ENCODE measurements at places on chromosomes 3 and 15. TPM values are rescaled to one million over a fixed set of nuclear protein-coding genes. Genes with fewer than 3 reads are reported as not detected.

- DNase-seq: no peak
Measured at GRCh38 chr3:89571707-89572106, 464.3 kb downstream of the EPHA3 start.

DNA sequence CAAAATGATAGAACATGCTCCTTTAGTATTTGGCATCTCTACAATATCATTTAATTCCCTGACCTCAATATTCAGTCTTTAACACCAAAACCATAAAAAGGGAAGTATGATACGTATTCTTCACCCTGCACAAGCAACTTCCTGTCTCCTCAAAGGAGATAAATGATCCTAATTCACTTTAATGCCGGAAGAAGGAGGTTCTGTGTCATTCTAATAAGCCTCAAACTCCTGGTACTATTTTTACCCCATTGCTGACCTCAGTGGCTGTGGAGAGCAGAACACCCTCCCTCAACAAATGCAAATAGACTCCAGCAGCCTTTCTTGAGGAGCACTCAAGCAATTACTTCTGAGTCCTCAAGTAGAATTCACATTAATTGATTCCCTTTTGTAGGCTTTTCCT is 173.3 kb downstream of the TMEM108 start:
- no peak for DNase-seq

DNA sequence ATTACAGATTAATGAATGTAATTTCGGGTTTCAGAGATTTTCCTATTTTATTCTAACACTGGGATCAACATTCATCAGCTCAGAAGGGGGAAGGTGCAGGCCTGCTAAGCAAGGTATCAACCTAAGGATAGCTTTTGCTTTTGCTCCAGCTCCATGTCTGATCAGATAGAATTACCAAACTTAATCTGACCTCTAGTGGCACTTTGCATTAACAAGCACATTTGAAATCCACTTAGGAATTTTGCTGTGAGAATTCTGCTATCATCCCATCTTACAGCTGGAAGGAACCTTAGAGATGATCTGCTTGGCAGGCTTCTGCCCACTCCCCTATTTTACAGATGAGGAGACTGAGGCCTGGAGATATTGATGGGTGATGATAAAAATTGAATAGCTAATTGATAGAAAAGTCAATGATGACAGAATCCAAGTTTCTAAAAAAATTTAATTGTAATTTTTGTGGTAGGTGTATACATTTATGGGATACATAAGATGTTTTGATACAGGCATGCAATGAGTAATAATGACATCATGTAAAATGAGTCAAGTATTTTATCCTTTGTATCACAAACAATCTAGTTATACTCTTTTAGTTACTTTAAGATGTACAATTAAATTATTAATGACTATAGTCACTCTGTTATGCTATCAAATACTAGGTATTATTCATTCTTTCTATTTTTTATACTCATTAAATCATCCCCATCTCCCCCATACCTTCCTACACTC is 209.2 kb upstream of the ZPLD1 start:
- peak; percentile 77 for DNase-seq

DNA sequence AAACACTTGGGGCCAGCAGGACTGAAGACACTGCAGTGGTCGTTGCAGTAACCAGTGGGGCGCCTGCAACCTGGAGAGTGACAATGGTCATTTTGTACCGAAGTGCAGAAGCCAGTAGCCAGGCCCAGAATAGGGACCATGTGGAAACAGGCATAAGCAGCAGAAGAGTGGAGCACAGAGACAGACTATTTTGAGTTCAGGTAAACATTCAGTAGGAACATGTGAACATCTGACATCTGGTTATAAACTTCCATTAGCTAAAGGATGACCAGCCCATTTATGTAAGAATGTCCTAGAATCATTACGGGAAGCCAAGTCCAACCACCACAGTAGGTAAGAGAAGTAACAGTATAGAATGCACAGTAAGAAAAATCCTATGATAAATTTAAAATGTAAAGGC is 32.4 kb upstream of the TKT start:
- no peak for DNase-seq

DNA sequence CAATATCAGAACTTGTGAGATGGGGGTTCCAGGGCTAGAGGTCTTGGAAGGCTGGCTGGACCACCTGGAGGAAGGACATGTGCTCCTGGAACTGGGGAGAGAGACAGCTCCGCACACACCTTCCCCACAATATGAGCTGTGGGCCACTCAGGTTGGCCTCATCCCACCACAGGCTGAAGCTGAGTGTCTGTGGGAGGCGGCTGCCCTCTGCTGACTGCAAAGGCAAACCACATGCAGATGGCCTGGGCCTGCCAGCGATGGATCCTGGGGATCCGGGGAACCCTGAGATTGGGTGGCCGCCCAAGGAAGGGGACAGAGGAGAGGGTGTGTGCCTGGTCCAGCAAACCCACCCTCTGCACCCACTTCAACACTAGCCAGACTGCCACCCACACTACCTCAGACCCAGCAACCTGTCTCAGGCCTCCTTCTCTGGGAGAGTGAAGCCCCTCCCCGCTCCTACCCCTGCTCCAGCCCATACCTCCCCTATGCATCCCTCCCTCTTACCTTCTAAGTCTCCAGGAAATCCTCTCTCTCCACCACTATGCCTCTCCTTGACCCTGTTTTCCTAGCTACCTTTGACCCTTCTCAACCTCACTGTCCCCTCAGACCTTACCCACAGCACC is 44.8 kb downstream of the CYP11A1 start:
- peak; percentile 58 for DNase-seq

DNA sequence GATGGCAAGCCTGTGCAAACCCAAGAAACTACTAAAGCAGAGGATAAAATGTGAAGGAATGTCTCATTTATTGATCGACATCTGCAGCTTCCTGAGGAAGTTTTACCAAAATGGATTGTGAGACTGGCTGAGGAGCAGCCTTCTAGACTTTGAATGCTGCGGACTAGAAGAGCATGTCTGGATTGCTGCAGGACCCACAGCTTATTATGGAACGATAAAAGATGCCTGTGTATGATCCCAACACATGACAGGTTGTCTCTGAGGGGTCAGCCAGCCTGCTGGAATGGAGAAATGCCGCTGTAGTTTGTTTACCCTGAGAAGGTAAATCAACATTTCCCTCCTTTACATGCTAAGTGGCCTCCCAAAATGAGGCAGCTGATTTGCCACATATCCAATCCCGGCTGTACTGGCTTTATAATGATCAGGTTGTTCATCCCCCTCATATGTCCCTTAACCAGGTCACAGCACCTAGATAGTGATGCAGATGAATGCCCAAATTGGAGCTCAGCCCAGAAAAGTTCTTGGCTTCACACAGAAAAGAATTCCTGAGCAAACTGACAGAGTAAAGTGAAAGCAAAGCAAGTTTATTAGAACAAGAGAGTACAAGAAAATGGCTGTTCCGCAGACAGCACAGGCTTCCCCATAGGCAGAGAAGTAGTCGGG is 63.9 kb downstream of the IL12A start:
- no peak for DNase-seq

GRCh38 chr3:25747033-25747432 is 36.2 kb downstream of the NGLY1 start:
- no peak for DNase-seq

- no peak for DNase-seq
Measured at GRCh38 chr15:96564546-96564945, 234.0 kb downstream of the NR2F2 start.

DNA sequence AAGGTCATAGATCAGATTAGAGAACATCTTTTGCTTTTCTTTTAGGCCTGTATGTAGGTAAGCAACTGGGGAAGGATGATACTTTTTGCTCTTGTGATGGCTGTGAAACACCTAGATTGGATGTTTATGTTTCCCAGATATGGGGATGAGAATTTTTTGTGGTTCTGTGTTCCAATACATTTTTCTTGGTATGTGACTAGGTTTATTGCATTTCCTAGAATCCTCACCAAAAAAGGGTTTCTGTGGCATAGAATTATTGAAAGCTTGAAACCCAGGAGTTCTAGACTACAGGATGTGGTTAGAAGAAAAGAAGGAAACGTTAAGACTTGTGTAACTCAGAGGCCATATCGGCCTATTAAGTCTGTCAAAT is 25.8 kb downstream of the OXNAD1 start:
- no peak for DNase-seq

GRCh38 chr3:142962520-142963233 is 797 bp downstream of the PAQR9 start:
- no peak for DNase-seq

DNA sequence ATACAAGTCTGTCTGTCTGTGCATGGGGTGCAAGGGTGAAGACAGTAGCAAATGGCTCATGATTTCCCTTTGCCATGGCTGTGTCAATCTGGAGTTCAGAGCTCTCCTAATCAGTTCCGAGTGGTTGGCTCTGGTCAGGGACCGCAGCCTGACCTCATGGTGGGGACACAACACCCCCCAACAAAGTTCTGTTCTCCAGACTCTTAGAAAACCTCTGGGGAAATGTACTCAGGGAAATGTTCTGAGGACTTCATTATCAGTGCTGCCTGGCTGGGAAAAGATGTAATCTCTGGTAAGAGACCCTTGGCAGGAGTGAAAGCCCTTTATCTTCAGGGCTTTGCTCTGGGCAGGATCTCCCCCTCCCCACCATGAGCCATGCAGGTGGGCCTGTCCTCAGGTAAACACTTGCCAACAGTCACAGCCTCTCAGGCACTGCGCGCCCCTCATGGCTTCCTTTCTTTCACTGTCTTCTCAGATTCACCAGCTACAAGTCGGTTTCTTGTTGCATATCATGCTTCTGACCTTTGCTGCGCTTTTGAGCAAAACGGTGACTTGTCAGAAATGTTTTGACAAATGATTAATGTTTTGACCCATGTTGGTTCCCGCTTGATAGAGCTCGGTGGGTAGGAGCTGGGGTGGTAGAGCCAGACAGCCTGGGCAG is 95.5 kb downstream of the ST6GAL1 start:
- DNase-seq: no peak

DNA sequence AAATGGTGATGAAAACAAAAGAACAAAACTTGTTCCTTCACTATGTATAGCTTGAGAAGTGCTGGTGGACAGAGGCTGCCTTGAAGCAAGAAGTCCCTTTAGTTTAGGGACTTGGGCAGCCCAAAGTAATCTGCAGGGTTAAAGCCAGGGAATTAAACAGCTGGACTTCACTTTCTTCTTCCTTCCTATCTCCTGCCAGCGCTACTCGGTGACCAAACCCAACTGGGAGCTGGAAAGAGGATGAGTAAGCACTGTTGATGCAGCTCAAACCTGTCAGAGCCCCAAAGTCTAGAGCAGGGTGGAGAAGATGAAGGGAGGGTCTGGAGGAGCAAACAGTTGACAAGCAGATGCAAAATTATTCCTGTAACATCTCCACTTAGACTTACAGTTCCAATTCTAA is 73.1 kb upstream of the FBN1 start:
- DNase-seq: peak; percentile 54

- no peak for DNase-seq
Measured at GRCh38 chr3:86744051-86744450, 246.9 kb downstream of the VGLL3 start.

- peak; percentile 57 for DNase-seq
Measured at GRCh38 chr15:90956274-90957030, 1.8 kb downstream of the RCCD1 start.

DNA sequence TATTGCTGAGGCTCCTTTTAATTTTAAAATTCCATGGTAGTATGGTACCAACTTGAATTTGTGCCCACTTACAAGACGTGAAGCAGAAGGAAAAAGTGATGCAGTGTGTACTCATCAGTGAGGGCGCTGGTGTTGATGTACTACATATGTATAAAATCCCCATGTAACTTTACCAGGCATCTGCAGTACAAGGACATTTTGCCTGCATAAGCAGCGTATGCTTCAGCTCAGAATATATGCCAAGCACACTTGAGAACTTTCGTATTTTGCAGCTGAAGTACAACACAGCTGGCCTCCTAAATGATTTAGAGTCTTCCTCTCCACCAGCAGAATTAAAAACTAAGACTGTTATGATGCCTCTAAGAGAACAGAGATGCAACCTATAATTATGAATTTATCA is 108.9 kb downstream of the RYR3 start:
- DNase-seq: no peak

- no peak for DNase-seq
Measured at GRCh38 chr3:35224565-35225295, 414.6 kb upstream of the ARPP21 start.

DNA sequence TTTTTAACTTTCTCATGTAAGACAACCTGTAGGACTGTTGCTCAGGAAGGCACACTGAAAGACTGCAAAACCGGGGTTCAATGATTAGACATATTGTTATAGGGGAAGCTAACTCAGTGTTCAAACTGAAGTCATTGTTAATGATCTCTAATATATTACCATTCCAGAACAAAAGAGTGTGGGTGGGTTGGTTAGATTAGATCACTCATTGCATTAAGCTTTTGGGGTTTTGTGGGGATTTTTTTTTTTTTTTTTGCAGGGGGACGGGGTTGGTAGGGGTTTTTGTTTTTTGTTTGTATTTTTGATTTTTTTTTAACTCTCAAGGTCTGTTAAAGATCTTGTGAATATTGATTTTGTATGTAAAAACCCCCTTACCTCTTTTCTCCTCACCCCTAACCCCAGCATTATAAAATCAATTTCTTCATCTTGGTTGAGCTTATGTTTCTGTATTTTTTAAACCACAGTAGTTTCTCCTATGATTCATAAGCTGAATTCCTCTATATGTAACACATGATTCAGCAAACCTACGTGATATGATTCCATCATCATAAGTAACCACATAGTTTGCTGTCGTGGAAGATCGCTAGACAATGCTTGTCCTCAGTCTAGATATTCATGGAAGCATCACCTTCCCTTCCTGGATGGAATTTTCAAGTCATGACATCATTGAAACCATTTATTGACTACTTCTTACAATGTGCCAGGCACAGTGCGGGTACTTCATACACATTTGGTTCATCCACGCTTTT is 544.1 kb upstream of the MDFIC2 start:
- peak; percentile 79 for DNase-seq

The ZNF197 gene
- 12.2 TPM for total RNA-seq

The RTP1 gene
- total RNA-seq: not detected

The KLHL18 gene
- total RNA-seq: 28.6 TPM

The MAP2K5 gene
- total RNA-seq: 12.6 TPM

The TICRR gene
- 4.4 TPM for total RNA-seq

The COL6A6 gene
- total RNA-seq: not detected

The TMCO5A gene
- not detected for total RNA-seq
